ENCODE measurements at places on chromosomes 7 and 10.
A peak's percentile ranks its signal among the peaks of the same experiment; 100 is the strongest.

- no peak overlapping the region for H3K27ac ChIP-seq
- H3K4me3 ChIP-seq: no peak overlapping the region
Observed at GRCh38 chr10:77909749-77910375, 16.7 kb downstream of the DLG5 start.

DNA sequence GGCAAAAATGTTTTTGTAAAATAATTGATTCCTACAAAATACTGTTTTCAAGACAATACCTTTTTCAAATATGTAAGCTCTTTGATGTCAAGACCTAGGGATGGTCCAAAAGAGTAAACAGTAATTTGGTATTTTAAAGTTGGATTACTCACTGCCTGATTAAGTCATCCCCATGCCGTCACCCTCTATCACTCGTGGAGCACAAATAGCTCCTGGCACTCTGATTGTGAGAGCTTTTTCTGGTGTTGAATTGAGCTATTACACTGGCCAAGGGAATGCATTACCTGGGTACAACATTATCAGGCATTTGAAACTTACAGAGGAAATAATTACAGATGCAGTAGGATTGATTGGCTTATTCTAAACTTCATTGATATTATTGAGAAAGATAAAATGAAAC lies 231.9 kb upstream of the GRM3 start:
- no peak overlapping the region for H3K27ac ChIP-seq
- H3K4me1 ChIP-seq: no peaks in the 10 kb centered on the region
- no peak for DNase-seq
- no peaks in the 10 kb centered on the region for H3K27me3 ChIP-seq
- no peak overlapping the region for H3K4me3 ChIP-seq
- no peaks in the 10 kb centered on the region for H3K36me3 ChIP-seq

DNA sequence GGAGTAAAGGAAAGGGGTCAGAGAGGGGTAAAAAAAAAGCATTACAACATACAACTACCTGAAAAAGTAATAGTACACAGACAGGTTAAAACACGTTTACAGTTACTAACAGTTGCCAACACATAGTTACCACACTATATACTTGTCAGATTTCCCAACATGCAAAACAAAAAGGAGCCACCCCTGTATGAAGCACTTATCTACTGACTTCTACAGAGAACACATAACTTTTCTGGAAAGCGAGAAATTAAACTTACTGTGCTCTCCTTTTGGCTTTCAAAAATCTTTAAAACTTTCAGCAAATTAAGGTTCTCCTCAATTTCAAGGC lies 2.1 kb downstream of the ABI1 start:
- H3K27me3 ChIP-seq: peaks cover 8% of the 10 kb centered on the region
- no peak for DNase-seq
- peaks cover 10% of the 10 kb centered on the region for H3K36me3 ChIP-seq
- peaks cover 56% of the 10 kb centered on the region for H3K4me1 ChIP-seq
- peak overlapping the region; percentile 97 for H3K4me3 ChIP-seq

DNA sequence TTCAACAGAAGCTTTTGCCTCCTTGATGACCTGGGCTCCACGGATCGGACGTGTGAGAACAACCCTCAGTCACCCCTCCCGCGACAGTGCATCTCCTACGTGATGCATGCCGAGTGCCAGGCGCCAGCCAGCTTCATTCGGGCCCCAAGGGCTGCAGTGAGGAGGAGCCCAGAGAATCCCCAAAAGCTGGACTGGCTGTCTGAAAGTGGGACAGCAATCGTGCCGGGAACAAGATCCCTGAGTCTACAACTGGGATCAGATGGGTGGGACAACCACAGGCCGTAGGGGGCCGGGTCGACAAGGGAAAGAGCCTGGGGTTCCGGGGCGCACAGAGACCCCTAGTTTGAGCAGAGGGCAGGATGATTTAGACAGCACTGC lies 27.2 kb downstream of the EBF3 start:
- no peak for DNase-seq
- H3K27me3 ChIP-seq: no peaks in the 10 kb centered on the region
- no peak overlapping the region for H3K4me3 ChIP-seq
- no peaks in the 10 kb centered on the region for H3K36me3 ChIP-seq
- no peak overlapping the region for H3K27ac ChIP-seq

All from activated T-helper 1 cell treated with anti-CD3 and anti-CD28 coated beads, Interleukin-12 subunit alpha, Interleukin-12 subunit beta, Interleukin-2, Interleukin-4 antibody, amounts not matched to agents 30 ng/mL and 10 ng/mL and 1 ng/mL, durations not matched to agents 14 hours and 24 hours and 36 hours (primary cell).